T-helper 22 cell (primary cell): ENCODE measurements at places on chromosomes 6 and 20.

DNA sequence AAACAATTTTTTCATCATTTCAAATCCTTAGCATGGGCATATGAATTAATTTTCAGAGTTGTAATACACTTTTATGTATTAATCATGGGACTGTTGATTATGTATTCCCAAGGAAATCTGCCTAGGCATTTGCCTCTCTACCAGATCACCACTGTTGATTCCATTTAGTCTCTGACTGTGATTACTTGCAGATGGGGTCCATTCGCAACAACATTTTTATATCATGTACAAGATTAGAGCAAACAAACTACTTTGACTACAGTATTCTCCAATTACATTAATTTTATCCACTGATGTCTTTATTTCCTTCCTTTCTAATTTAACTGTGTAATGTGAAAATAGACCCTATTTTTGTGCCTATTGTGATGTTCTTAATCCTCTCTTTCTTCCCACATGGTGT is 831.4 kb upstream of the SLC35B3 start:
- no peak for DNase-seq

GRCh38 chr20:59985164-59985563 is 26.9 kb downstream of the CDH26 start:
- no peak for DNase-seq

DNA sequence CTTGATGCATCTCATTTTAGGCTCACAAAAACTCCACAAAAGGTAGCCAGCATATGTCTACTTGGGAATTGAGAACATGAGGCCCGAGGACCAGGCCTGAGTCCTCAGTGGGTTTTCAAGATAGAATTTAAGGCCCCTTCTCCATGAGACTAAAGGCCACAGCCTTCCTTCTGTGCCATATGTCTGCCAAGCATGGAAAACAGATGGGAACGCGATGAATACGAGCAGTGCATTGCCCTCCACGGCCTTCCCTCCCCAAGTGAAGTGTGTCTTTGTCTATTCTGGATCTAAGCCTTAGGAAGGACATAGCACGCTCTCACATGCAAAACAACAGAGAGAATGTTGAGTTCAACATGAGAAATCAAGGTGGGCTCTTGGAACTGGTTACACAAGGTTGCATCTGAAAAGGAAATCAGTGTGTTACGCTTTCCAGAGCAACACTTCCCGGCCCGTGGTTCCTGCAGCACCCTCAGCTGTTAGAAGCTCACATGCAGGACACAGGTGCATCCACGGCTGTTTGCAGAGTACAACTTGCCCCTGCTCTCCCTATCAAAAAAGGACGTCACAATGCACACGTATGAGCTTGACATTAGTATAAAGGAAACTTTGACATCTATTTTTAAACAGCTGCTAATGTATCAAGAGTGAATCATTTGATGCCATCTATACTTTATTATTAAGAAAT is 229.9 kb downstream of the NRN1 start:
- no peak for DNase-seq

DNA sequence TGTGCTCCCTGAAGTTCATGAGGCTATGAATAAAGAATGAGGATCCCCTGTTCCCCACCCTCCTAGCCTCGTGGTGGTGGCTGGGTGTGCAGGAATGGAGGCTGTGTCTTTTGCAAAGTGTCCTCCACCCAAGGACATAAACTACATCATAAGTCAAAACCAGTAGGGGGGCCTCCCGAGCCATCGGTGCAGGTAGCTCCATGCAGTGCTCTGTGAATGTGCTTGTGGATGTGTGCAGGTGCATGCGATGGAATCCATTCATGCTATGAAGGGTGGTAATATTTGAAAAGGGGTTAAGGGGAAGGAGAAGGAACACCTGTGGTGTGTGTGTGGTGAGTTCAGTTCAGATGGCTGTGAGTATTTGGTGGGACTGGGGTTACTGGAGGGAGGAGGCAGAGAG is 197.3 kb downstream of the NRN1 start:
- DNase-seq: no peak

DNA sequence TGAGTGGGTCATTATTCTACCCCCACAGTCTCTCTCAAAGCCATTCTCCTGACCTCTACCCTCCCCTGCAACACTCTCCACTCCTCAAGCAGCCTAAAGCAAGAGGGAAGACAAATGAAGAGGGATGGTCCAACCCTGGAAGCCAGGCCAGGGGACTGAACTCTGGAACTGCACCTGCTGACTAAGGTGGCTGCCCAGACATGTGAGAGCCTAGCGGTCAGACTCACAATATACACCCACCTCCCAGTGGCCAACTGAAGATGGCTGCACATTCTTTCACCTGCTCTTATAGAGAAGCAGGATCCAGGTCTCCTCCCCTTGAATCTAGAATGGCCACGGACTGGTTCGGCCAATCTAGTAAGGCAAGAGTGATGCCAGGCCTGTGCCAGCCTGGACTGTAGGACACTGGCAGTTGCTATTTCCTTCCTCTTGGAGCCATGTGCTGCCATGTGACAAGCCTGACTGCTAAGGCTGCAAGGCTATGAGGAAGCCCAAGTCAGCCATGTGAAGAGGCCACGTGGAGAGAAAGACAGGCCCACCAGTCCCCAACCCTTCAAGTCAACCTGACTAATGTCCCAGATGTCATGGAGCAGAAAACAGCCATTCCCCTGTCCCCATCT is 31.8 kb downstream of the ACSS1 start:
- DNase-seq: no peak

DNA sequence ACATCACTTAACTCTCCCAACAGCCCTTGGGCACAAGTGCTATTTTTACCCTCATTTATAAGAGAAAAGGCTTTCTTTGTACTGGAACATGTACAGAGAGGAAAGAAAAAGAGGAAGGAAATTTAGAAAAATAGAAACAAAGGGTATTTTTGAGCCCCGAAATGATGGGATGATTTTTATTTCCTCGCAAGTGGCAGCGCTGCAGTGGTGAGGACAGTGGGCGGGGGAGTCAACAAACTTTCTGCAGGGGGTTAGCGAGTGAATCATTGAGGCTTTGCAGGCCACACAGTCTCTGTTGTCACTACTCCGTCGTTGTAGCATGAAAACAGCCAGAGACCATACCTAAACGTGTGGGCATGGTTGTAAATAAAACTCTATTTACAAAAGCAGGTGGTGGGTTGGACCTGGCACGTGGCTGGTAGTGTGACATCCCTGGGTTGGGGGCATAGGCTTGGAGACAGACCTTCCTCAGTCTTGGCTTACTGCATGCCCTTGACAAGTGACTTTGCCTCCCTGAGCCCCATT is 25.5 kb upstream of the OCSTAMP start:
- DNase-seq: no peak

DNA sequence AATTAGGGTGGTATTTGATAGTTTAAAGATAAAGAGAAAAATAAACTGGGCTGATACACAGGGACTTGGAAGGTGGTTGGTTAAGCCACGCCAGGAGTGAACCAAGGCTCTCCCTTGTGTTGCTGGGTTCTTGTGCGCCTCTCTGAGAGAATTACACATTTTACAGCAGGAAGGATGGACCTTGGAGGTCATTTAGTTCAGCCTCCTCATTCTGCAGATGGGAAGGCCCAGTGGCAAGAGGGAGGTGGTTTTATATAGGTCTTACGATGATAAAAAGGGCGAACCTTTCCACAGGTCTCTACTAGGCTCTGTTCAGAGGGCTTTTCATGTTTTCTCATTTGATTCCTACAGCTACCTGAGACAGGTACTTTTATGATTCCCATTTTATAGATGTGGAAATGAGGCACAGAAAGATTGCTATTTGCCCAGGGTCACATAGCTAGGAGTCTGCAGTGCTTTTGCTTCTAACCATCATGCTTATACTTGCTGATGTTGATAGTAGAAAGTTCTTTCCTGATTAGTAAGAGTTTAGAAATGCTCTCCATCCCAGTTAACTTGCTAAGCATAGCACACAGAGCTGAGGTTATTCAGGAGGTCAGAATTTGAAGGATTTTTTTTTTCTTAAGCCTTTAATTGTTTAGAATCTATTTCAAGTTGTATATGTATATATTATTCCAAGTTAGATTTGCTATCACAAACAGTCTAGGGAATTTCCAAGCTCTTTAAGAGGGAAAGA is 12.8 kb downstream of the HIVEP1 start:
- DNase-seq: no peak

- DNase-seq: peak; percentile 35
Observed at GRCh38 chr6:26576929-26577719, 19.6 kb upstream of the ABT1 start.

DNA sequence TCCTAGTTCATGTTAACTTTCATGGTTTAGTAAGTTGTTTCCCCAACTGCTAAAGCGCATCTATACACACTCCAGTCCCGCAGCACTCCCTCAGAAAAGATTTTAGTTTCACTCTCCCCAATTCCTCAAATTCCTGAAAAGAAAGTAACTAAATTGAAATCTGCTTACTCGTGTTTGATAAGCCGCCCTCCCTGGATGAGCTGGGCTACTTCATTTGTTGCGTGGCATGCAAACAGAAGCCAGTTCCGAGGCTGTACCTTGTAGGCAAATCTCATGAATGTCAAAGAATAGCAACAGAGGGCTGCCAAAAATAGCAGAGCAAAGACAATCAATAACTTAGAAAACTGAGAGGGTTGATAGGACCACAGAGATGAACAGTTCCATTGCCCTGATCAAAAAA is 16.9 kb downstream of the MPC1 start:
- no peak for DNase-seq

DNA sequence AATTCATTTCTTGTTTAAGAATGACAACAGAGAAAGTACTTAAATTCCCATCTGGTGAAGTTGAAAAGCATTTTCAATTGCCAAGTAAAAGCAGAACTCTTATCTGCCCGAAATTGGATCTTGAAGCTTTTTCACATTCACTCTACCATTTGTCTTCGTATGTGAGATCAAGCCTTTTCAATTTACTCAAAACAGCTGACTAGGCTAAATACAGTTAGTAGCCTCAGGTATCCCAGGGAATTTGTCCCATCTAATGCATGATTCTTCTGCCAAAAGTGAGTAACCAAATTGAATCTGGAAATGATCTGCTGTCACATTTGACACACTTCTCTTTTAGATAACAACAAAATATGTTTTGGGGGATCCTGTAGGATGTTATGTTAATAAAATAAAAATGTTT is 596.8 kb upstream of the HS3ST5 start:
- DNase-seq: no peak

DNA sequence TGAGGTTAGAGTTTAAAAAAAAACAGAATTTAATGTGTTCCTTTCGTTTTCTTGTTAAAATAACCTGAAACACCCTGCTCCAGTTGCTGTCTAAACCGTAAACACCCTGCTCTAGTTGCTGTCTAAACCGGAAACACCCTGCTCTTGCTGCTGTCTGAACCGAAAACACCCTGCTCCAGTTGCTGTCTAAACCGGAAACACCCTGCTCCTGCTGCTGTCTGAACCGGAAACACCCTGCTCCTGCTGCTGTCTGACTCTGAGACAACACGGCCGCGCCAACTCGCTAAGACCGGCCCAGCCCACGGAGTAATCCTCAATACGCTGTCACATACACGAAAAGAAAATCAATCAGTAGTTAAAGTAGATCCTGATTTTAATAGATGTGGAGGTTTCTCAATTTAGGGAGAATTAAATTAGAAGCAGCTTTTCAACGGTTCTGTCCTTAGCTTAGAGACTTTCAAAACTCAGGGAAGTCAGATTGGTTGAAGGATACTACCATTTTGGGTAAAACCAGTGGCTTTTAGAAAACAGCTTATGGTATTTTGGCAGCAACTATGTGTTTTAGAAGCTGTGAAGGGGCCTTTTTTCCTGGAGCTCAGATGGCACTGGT is 98.3 kb downstream of the RAMACL start:
- peak; percentile 73 for DNase-seq

GRCh38 chr20:58103517-58103904 is 124.9 kb downstream of the ANKRD60 start:
- DNase-seq: no peak

GRCh38 chr20:24332956-24333355 is 136.5 kb upstream of the SYNDIG1 start:
- no peak for DNase-seq

DNA sequence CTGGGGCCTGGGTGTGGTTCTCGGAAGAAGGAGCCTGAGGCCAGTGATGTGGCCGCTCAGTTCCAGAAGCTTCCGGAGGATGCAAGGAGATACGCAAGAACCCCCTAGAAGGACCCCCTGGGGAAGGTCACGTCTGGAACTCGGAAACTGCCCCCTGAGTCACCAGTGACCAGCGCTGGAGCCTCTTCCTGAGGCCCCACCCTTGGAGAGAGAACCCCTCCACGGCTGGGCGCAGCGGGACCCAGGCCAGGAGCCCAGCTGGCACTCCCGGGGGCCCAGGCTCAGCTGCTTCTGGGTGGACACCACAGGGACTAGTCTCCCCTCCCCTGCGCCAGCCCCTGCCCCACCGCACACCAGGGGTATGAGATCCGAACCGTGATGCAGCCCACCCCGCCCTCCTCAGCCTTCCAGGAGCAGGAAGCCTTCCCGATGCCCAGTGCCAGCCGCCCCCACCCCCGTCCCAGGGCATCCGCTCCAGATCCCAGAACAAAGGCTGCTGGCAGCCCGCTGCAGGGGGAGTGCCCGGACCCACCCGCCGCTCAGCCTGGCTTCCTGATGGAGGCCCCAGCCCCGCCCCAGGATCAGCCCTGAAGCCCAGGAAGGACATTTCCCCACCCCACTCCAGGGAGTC is 7.5 kb downstream of the LAMA5 start:
- no peak for DNase-seq

GRCh38 chr6:125612345-125612846 is 137.0 kb upstream of the HEY2 start:
- DNase-seq: no peak

DNA sequence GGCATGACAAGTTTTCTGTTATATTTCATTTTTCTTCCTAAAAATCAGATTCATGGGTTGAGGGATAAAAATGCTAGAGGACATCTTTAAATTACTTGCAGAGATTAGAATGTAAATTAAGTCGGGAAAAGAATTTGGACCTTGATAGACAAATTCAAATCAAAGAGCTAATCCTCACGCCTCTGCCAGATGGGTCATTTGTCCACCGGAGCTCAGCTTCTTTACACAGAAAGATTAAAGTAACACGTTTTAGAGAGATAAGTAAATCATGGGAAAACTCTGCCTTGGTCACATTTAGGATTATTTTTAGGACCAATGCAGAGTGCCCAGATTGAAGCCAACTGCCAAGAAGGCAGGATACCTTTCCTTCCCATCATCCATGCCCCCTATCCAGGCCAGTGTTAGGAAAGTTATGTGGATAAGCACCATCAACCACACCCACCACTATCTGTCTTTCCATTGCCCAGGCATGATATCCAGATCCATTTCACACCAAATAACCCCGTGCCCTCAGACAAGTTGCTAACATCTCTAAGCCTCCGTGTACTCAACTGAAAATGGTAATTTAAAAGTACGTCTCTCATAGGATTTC is 397.4 kb upstream of the PLCB4 start:
- no peak for DNase-seq

GRCh38 chr6:96537726-96538125 is 16.1 kb downstream of the UFL1 start:
- DNase-seq: no peak

DNA sequence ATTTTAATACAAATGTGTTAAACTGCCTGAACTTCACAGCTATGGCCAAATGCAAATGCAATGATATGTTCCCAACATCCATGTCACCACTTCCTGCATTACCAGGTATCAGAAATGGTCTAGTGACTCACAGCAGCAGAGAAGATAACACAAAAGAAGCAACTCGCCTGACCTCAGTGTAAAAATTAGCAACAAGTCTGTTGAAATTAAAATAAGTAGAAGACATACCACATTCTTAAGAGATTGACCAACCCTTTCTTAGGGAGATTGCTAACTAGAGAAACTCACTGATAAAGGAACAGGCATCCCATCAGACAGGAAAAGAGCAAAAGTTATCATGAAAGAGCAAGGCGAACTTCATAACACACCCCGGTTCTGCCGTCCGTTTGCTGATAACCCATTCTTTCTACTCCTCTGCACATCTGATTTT is 45.1 kb downstream of the RNASET2 start:
- no peak for DNase-seq
